ENCODE measurements at places on chromosomes 4 and X.

GRCh38 chrX:13051529-13052172, 7.2 kb upstream of the FAM9C start:
- DNase-seq: no peak

GRCh38 chrX:19593690-19594089, 78.4 kb upstream of the MAP3K15 start:
- DNase-seq: no peak

- no peak for DNase-seq
These were observed 460.5 kb downstream of the CENPC start for GRCh38 chr4:67084783-67085182.

DNA sequence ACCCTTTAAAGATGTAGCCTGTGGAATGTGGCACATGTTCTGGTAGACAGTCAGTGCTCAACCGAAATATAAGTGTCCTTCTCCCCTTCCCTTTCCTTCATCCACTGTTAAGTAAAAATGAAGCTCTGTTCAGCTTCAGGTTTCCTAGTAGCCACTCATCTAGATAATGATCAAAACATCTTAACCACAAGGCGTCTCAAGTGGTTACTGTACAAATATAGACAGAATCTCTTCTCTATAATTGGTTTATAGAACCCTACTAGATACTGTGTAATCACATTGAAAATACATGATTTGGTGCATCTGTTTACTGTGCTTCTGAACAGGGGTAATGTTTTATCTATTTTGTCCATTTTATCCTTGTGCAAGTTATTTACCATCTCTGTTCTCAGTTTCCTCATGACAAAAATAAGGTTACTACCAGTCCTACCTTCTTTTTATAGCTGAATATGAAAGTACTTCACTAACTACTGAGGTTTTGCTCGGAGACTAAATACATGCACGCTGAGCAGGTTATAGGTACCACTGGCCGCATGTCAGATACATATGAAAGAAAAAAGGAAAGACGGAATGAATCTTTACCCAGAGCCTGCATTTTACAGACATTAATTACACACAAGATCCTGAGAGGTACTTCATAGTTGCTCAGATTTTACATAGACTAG, 20.3 kb upstream of the SLC25A4 start:
- DNase-seq: no peak

DNA sequence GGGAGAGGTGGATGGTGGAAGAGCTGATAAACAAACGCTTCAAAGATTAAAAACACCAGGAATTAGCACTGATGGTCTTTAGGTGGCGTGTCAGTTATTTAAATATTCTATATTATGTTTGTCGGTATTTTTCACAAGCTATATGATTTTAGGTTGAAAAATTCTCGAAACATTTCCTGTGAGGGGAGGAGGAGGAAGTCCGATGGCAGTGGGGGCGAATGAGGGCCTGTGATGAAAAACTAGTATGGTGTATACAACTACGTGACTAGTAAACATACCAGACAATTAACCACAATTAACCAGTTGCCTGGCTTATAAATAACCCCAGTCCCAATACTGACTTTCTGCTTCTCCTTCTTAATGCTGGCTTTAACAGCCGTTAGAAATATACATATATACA, 595 bp upstream of the NAP1L2 start:
- DNase-seq: no peak

GRCh38 chr4:99356992-99357391, 4.4 kb upstream of the ADH1C start:
- no peak for DNase-seq

GRCh38 chrX:152674135-152674534, 24.5 kb upstream of the MAGEA3 start:
- DNase-seq: no peak

- no peak for DNase-seq
These were observed 75.4 kb downstream of the LIMCH1 start for GRCh38 chr4:41613386-41613785.

- no peak for DNase-seq
These were observed 36.9 kb upstream of the SH3KBP1 start for GRCh38 chrX:19924285-19924684.

Measured in activated naive CD8-positive, alpha-beta T cell treated with anti-CD3 and anti-CD28 coated beads for 36 hours (primary cell).